NCI-H1105 (cell line): ENCODE measurements at places on chromosomes 5 and 9.

GRCh38 chr5:77882670-77883257 lies 106.6 kb upstream of the TBCA start:
- DNase-seq: no peak

DNA sequence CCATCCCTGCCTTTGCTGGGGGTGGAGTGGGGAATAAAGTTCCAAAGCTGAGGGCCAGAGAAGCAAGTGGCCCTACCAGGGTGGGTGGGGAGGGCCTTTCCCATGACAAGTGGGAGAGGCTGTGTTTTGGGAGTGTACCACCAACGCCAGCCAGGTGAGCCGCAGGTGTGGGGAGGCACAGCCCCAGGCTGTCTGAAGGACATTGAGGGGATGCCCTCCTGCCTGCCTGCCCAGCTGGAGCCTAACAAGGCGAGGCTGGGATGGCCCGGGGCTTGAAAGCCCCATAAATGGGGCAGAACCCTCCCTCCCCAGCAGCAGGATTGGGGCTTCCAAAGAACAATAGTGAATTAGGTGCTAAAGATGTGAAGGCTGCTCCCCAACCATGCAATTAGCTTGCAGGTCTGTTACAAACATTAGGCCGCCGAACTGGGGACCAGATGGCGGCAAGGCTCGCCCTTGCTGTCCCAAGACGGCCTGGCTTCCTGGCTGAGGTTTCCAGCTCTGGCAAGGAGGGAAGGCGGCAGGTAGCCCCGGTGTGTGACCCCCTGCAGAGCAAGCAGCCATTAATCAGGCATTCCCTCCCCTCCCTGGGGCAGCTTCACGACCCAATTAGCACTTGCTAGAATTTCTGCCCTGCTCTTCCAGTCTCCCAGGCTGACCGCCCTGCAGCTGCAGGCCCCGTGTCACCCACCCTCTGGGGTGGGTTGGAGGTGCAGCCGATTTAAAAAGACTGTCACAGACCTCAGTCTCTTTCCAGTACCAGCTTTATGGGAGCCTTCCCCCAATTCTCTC lies 42.9 kb downstream of the FGF18 start:
- no peak for DNase-seq

DNA sequence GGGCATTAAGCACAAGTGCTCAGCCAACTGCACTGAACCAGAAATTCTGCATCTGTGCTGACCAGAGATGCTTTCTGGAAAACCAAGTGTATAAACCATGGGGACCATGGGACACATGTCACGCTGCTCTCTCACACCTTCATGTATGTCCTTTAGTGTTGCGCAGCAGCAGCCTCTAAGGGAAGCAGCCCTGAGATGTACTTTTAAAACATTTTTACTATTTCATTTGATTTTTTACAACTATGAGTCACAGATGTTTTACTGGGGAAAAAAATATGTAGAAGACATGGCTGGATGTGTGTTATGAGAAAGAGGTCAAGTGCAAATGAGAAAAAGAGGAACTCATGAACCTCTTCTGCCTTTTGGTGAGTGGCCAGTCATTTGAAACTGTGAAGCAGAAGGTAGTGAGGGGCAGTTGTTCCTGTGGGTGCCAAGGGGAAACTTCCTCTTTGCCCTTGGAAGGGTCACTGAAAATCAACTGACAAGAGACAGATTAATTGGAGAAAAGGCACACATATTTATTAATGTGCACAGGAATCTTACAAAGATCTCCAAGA lies 31.4 kb upstream of the SYK start:
- DNase-seq: no peak

DNA sequence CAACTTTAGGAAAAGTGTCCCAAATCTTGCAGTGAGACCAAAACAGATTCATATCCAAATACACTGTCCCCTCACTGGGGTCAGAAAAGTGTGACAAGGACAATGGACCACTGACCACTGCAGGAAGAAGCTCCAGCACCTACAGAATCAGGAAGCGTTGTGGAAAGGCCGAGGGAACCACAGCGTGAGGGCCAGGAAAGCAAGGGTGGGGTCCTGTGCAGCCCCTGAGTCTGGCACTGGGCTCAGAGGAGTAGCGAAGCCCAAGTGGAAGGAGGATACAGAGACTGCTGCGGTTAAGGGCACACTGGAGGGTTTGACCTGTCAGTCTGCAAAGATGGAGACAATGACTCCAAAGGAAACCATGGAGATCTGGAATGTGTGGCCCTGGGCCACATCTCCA lies 36.9 kb downstream of the C5orf15 start:
- no peak for DNase-seq

DNA sequence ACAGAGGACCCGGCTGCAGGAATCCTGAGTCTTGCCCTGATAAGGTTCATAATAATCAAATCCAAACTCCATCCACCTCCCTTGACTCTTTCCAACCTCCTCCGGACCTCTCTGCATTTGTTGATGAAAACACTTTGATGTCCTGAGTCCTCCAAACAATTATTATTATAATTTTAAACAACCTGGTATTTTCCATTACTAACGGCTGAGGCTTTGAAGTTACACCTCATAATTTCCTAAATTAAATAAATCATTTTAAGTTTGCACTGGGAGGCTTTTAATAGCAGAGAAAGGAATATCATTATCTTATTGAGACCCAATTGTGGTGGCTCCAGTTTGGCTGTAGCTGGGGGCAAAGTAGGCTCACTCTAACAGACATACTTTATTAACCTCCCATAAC lies 9.5 kb downstream of the MSX2 start:
- DNase-seq: peak; percentile 39

DNA sequence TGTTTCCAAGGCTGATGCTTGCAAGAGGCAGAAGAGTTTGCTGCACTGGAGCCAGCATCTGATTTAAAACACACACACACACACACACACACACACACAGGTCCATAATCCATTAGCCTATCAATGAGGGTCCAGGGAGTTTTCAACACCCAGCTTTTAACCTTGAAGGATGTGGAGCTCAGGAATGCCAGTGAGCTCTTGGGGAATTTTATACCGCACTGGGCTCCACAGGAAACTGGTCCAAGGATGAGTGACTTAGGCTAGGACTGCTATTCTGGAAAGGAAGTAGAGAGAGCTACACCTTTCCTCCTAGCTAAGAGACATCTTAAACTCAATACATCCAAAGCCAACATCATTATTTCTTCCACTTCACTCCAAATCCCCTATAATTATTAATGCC lies 942 bp upstream of the NRG2 start:
- no peak for DNase-seq

- DNase-seq: no peak
Measured at GRCh38 chr9:75451045-75451444, 362.7 kb downstream of the OSTF1 start.

GRCh38 chr5:5770825-5771224 lies 348.3 kb downstream of the ICE1 start:
- no peak for DNase-seq

GRCh38 chr9:87290241-87291052 lies 207.2 kb upstream of the DAPK1 start:
- DNase-seq: no peak

GRCh38 chr5:110925916-110926315 lies 145.6 kb upstream of the TSLP start:
- DNase-seq: no peak

DNA sequence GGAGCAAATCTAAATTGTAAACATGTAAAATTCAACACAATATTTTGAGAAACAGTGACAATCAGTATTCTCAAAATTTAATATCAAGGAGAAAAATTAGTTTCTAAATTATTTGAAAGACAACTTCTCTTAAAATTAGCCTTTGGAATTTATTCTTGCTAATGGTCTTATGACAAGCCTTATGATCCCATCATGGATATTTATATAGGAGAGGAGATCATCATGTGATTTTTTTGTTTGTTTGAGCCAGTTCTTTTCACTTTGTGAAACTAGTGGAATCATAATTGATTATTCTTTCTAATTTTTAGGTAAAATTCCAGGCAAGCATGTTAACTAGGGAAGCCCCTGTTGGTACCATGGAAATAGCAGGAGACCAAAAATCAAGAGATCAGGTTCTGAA lies 24.7 kb downstream of the DMXL1 start:
- no peak for DNase-seq

DNA sequence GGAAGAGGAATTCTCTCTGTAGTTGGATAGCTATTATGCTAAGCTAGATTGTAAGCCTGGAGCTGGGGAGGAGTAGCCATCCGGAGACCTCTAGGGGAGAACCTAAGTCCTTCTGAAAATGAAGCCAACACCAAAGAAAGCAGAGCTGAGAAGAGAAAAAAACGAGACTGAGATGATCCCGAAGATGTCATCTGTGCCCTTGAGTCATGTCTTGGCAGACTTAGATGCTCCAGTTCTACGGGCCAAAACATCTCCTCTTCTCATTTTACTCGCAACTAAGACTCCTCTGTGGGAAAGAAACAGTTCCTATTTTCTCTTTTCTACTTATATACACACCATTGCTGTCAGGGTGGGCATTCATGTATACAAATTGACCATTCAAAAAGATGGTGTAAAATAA lies 34.3 kb upstream of the ADCY2 start:
- DNase-seq: no peak

DNA sequence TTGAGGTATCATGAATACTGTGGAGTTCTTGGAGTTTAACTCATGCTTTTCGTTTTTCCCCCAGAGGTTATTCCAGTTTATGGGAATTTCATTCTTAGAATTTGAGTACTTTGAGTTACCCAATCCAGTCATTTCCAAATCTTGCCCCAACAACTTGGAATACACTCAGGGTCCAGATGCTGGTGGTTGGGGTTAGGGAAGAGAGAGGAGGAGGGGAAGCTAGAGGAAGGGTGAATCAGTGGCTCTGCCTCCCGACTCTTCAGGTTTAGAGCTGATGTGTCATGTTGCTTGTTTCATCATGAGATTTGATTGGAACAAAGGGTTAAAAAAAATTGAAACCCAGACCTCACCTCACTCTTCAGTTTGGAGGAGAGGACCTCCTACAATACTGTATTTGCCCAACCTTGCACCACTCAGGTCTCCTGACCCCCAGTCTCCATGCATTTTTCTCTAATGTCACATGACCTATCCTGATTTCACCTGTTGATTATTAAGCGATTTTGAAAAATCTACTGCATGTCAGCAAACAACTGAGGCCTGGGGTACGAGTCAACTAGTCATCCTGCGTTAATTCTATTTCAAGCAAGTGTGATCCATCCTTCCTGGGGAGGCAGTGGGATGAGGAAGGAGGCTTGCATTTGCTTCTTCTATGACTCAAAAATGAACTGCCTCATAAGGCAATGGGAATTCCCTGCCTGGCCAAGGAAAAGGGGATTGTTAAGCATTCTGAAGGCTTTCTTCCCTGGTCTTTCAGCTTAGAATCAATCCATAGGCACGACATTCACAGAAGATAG lies 6.2 kb upstream of the SLC1A3 start:
- DNase-seq: no peak

- no peak for DNase-seq
Measured at GRCh38 chr9:84067821-84068220, 87.2 kb downstream of the RMI1 start.

DNA sequence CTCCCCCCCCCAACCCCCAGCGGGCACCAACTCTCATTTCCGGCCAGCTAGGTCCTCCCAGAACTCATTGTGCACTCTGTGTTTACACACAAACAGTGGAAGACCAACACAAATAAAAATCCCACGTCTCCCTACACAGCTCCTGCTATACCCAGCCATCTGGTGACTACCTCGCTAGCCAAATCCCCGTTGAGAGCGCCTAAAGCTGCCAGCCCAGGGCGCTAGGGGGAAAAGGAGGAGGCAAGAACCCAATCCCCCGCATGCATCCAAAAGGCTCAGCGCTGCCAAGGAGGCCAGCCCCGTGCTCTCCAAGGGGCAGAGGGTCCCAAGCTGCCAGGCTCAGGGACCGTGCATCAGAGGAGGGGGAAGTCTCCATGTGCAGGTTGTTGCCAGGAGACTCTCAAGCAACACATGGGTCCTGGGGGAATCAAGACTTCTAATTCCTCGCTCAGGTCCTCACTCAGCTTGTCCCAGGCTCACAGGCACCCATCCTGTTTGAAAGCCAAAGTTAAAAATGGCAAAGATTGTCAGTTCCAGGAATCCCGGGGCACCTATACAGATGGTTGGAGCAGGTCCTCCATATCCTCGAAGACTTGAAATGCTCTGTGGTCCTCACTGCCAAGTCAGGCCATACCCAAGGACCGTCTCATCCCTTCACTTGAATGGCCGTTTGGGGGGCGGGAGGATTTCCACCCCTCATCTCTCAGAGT lies 2.7 kb downstream of the ASTN2 start:
- peak; percentile 24 for DNase-seq

GRCh38 chr5:176693477-176693851 lies 46.2 kb downstream of the TSPAN17 start:
- no peak for DNase-seq

DNA sequence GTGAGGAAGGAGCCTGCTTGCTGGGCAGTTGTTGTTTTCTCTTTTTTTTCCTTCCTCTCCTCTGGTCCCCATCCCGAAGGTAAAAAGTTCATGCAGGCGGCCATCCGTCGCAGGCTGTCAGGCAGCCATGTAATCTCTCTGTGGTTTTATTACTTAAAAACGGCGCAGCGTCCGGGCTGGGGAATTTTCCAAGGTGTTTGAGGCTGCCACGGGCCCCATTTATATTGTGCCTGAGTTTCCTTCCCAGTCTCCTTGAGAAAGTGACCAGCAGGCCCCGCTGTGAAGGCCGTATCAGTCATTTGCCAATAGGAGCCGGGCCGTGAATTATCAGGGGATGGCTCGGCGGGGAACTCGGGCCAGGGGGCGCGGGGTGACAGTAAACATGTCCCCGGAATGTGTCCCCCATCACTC lies 289.7 kb downstream of the PBX3 start:
- no peak for DNase-seq

DNA sequence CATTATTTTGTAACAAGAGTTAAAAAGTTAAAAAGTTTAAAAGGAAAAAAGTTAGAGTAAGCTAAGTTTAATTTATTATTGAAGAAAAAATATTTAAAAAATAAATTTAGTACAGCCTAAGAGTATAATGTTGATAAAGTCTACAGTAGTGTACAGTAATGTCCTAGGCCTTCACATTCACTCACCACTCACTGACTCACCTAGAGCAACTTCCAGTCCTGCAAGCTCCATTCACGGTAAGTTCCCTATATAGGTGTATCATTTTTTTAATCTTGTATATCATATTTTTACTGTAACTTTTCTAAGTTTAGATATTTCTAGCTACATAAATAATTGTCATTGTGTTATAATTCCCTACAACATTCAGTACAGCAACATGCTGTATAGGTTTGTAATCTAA lies 69.4 kb upstream of the PANK3 start:
- DNase-seq: no peak

DNA sequence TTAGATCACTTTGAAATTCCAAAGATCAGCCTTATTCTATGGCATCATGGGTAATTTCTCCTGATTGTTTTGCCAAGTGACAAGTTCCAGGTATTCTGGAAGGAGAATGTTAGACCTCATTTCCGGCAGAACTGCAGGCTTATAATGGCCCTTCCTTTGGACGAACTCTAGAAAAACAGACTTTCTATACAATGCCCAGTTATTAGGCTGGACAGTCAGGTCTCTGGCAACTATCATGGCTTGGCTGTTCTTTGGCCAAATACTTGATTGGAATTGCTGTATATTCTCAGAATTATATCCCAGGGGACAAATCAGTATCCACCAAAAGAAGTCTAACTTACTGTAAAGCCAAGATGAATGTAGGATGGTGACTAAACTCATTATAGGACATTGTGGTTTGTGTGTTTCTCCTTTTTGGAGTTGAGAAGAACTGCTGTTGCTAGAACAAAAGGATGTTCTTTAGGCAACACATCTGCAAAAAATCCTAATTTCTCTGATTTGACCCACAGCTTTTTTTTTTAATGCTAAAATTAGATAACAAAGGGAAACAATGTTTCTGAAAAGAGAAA lies 69.0 kb downstream of the ADAMTSL1 start:
- no peak for DNase-seq
